Effector CD4-positive, alpha-beta T cell (primary cell): ENCODE measurements at places on chromosomes 13 and 19.

DNA sequence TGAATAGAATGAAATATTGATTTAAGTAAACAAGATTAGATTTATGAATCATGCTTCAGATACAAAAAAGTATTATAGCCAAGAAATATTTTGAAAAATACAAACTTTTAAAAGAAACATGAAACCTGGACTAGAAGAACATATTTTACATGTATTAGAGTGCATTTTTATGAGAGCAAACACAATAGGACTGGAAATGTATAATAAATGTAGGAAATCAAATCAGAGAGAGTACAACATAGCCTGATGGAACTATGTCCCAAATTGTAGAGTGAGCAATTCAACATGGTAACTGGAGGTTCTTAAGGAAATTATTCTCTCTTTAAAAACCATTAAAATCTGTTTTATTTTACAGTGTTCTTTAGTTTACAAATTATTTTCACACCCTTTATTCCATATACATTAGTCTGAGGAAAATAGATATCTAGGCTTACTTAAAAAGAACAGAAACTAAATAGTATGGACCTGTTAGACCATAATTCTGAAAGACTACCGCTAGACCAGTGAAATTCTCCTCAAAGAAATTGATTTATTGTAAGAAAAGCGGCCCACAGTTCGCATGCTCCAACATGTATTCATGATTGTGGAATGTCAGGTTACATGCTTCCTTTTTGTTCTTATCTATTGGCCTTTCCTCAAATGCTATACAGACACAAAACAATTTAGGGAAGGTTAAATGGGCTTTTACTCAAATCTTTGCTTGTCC, 1526.5 kb upstream of the SLC10A2 start:
- DNase-seq, result no peak

GRCh38 chr13:28027607-28028364, 39.3 kb upstream of the URAD start:
- DNase-seq, result no peak

DNA sequence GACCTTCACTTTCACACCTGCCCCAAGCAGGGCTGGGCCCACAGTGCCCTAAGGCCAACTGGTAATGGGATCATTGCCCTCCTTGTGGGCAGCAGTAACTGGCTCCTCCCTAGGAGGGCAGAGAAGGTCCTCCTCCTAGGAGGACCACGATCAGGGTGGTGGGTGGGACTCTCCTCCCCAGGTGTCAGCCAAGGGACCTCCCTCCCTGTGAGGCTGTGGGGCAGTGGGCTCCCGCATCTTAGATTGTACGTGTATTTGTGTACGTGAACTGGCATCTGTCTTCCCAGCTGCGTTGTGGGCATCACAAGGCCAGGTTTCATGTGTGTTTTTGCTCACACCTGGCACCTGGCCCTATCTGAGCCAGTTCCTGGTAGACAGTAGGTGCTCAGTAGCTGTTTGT, 111.8 kb downstream of the SOX1 start:
- DNase-seq, result no peak

DNA sequence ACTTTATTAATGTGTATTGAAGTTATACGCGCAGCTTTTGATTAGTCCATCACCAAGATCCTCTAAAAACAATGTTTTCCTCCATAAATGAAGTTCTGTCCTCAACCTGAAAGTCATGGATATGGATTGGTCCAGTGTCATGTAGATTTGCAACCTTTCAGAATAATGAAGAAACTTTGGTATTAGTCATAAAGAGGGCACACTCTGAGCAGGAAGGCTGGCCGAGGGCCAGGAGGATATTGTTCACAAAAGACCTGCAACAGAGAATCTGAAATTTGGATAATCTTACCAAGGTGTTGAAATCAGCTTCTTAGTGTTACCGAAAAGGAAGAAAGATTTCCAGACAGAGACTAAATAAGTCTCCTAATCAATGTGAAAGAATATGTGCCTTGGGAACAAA, 20.7 kb downstream of the CLDN10 start:
- DNase-seq, result no peak

DNA sequence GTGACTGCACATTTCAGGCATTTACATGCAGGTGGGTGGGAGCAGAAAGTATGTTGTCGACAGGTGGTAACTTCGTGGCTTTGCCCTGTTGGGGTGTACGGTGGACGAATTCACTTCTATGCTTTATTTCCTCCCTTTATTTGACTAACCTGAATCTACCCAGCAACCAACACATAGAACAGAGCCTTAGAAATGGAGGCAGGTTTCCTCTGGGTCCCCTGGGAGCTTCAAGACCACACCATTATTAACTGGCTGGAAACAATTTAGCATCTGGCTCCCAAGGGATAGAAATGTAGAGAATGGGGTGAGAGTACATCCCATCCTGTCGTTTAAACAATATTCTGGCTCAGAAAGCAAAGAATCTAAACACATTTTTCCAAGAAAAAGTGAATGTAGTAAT, 244.4 kb downstream of the DLEU7 start:
- DNase-seq, result no peak

GRCh38 chr13:113137691-113138298, 15.2 kb downstream of the F10 start:
- no peak for DNase-seq

GRCh38 chr19:54029930-54030490, 33.7 kb downstream of the VSTM1 start:
- peak; percentile 33 for DNase-seq

- DNase-seq, result no peak
These were observed 162.8 kb upstream of the RNF113B start for GRCh38 chr13:98339684-98340425.
